ENCODE measurements at places on chromosomes 11 and 22.

DNA sequence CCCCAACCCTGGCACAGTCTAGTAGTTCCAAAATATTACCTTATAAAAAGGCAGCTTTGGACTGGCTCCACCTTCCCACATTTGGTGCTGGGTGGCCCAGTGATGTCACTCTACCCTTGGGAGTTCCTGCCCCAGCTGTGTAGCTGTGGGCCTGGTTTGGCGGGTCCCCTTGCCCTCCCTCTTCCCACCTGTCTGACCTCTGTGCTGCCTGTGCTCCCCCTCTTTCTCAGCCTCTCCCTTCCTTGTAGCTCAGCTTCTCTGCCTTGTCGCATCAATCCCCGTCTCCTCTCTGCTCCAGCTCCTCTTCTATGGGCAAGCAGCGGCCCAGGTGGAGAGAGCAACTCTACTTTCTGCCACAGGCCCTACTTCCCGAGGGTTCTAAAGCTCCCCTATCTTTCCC is 54.6 kb downstream of the CHRDL2 start:
- DNase-seq: no peak

- DNase-seq: no peak
Measured at GRCh38 chr22:38614332-38615063, 41.7 kb downstream of the FAM227A start.

GRCh38 chr11:5625281-5625680 is 480 bp downstream of the TRIM34 start:
- DNase-seq: no peak

GRCh38 chr11:30573951-30574350 is 12.2 kb downstream of the MPPED2 start:
- no peak for DNase-seq

- no peak for DNase-seq
Measured at GRCh38 chr22:46083383-46084350, 66.7 kb upstream of the PPARA start.

GRCh38 chr11:100581318-100581717 is 105.8 kb upstream of the ARHGAP42 start:
- no peak for DNase-seq

DNA sequence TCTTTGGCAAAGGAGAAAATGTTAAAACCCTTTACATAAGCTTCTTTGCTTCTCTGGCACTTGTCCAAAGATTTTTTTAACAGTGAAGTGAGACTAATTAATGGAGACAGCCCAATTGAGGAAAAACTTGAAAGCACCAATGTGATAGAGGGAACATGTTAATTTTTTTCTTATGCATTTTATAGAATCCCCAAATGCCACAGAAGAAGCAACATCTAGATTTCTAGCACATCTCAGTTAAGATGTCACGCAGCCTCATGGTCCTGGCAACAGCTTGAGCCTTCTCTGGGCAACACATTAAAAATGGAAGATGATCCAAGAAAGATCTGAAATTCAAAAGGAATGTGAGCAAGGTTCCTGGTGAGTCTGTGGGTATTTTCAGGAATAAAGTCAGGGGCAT is 48.5 kb downstream of the PACSIN2 start:
- DNase-seq: no peak

- DNase-seq: no peak
Measured at GRCh38 chr22:49209452-49210195, 618.0 kb downstream of the BRD1 start.
